NCI-H2107 (cell line): ENCODE measurements at places on chromosomes 2 and 18.
A peak's percentile ranks its signal among the peaks of the same experiment; 100 is the strongest.

DNA sequence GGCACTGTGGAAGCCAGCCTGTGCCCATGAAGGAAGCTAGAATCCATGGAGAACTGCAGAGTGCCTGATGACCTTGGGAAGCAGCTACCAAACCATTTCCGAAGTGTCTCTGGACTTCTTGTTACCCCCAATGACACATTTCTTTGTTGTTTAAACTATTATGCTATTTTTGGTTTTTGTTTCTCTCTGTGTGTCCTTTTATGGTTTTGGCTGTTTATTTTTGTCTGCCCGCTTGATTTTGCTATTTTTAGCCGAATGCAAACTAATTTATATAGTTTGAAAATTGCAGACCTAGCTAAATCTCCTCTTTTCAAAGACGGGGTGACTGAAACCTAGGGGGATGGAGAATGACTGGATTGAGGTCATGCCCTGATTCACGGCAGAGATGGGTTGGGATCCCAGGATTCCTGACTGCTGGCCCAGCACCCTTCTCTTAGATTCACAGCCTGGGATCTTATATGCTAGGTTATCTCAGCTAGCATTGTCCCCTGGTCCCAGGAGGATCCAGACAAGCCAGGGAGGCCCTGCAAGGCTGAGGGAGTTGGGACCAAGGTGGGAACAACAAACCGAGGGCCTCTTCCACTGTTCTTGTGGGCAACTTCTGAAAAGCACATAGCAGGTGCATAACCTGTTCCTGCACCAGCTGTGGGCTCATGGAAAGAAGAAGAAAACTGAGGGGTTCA is 116.3 kb upstream of the HAAO start:
- DNase-seq = no peak

DNA sequence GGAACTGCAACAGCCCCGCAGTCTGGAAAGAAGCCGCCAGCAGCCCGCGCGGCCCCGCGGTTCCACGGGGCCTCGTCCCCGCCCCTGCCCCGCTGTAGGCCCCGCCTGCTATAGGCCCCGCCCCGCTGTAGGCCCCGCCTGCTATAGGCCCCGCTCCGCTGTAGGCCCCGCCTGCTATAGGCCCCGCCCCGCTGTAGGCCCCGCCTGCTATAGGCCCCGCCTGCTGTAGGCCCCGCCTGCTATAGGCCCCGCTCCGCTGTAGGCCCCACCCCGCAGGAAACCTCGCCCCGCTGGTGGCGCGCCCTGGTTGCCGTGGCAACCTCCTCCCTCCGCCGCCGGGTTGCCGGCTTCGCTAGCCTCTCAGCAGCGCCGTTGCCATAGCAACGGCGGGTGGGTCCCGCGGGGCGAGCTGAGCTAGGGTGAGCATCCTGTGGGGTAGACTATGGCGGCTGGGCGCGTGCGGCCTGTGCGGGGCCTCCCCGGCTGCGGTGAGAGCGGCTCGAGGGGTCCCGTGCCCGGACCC is 12.2 kb upstream of the KIF1A start:
- DNase-seq = peak; percentile 83

GRCh38 chr2:199739413-199740110 is 111.4 kb downstream of the FTCDNL1 start:
- DNase-seq = peak; percentile 28

DNA sequence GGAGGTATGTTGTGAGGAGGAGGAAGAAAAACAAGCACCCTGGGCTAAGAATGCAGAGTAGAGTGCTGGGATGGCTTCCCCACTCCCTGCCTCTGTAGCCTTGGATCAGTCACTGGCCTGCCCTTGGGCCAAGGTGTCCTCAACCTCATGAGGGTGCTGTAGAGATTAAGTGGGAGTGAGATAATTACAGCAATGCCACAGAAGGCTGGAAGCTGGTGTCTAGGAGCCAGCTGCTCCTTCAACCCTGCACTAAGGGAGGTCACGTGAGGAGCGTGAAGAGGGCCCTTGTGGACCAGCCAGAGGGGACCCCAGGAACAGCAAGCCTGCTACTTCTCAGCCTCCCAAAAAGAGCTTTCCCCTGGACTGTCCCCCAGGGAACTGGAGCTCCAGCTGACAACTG is 95.2 kb downstream of the TTC32 start:
- no peak for DNase-seq

DNA sequence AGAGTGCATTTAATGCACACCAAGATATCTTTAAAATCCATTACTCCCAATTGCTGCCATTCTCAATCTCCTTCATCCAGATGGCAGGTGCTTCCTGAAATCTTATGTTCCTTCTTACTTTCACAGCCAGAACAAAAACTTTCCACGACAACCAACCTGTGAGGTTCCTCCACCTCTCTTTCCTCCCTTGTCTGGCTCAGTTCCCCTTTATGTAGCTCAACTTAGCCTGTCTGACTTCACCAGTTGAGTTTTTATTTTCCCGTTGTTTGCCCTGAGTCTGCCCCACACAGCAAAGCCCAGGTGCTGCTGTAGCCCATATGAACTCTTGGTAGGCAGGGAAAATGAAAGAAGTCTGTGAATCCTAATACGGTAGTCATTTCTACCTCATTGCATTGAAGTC is 112.5 kb downstream of the MREG start:
- DNase-seq = no peak

DNA sequence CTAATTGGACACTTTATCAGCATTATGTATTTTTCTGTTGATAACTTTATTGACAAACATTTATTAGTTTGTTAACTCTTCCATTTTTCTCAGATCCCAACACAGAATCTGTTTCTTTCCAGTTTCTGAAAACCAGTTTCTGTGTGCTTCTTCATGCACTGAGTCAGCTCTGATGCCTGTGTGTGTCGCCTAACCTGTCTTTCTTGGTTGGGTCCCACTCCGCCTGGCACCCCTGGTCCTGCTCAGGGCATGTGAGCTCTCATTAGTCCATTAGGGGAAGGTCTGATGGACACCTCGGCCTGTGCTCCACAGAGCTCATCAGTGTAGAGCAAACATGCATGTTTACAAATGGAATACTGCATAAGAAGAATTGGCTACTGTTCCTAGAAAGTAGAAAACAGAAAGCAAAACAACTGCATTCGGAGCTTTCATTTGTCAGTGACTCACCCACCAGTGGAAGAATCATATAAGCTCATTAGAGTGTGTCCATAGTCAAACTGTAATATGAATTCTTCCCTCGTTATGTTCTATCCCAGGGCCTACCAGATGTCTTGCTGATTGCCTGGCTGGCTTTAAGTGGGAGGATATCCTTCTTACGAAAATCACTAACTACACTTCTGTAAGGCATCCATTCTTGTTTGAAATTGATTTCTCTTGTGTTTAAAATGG is 137.7 kb downstream of the SNTG2 start:
- no peak for DNase-seq

DNA sequence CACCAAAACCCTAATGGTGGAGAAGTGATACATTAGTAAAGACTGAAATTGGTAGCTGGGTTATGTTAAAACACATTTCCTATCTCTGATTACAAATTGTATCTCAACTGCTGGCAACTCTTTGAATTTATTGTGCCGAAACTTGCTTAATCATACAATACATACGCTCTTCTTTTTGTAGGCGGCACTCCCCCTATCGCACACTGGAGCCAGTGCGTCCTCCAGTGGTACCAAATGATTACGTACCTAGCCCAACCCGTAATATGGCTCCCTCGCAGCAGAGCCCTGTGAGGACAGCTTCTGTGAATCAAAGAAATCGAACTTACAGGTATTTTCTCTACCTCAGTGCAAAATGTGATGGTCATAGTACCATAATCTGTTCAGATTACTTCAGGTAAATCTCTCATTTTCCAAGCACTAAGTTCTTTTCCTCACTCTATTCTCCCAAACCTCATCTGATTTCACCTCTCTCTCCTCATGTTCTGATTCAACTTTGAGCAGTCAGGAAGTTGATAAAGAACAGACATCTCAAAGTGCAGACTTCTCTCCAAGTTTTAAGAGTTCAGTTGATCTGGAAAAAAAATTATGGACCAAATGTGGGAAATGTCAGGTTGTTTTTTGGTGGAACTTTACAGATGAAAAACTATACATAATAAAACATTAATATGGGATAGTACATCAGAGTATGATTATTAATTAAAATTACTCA is 66.5 kb downstream of the ABI2 start:
- no peak for DNase-seq
